ENCODE measurements at places on chromosomes 11 and 22. TPM values are rescaled to one million over a fixed set of nuclear protein-coding genes. Genes with fewer than 3 reads are reported as not detected.

The MAP6 gene
- 0.72 TPM for total RNA-seq

DNA sequence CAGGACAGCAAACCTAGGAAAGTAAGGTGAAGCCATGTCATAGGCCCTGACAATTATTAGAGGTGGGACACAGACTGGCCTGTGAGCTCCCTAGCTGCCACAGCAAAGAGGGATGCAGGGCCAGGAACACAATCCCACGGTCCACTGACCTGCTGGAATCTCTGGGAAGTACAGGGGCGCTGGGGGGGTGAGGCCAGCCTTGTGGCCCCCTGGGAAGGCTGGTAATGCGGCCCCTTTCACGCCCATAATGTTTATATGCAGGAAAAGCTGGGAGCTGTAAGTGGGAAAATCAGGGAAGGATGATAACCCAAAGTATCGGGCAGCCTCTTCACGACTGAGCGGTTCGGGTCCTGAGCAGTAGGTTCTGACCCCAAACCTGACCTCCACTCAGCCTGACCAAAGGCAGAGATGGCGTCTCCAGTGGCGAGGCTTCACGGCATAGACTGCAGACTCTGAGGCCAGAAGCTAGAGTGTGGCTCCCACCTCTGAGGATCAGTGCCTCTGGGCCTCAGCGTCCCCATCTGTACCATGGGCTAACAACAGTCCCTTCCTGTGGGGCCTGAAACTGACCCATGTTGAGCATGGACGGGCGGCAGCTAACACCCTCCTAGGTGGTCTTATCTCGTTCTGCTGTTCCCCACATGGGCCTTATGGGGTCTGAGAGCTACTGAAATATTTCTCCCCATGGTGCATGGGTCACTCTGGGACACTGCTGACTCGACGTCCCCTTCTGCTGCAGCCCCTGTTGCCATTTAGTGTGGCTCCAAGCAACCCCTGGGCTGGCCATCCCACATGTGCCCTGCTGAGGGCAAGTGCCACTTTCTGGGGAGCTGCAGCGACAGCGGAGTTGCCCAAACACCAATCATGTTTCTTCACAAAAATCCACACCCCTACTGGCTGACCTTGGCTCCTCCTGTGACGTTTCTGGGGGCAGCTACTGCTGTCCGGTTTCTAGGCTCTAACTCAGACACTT lies 101.8 kb downstream of the PHF21B start:
- DNase-seq = peak; percentile 53

- peak; percentile 31 for DNase-seq
These were observed 5.3 kb downstream of the ABCG4 start for GRCh38 chr11:119154178-119154577.

The TIGD3 gene
- not detected for total RNA-seq

DNA sequence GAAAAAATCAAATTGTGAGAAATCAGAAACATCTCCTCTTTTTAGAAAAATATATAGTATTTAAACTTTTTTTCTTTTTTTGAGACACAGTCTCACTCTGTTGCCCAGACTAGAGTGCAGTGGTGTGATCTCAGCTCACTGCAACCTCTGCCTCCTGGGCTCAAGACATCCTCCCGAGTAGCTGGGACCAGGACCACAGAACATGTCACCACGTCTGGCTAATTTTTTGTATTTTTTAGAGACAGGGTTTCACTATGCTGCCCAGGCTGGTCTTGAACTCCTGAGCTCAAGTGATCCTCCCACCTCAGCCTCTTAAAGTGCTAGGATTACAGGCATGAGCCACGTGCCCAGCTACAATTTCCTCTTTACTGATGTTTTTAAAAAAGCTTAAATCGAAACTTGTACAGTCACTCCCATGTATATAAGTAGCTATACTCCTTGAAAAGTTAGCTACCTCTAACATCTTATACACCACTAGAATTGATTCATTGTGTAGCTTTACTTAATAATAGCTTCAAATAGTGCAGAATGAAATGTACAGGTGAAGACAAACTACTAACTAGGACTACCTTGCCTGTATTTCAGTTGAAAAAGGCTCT lies 10.3 kb downstream of the EIF4G2 start:
- DNase-seq = no peak

DNA sequence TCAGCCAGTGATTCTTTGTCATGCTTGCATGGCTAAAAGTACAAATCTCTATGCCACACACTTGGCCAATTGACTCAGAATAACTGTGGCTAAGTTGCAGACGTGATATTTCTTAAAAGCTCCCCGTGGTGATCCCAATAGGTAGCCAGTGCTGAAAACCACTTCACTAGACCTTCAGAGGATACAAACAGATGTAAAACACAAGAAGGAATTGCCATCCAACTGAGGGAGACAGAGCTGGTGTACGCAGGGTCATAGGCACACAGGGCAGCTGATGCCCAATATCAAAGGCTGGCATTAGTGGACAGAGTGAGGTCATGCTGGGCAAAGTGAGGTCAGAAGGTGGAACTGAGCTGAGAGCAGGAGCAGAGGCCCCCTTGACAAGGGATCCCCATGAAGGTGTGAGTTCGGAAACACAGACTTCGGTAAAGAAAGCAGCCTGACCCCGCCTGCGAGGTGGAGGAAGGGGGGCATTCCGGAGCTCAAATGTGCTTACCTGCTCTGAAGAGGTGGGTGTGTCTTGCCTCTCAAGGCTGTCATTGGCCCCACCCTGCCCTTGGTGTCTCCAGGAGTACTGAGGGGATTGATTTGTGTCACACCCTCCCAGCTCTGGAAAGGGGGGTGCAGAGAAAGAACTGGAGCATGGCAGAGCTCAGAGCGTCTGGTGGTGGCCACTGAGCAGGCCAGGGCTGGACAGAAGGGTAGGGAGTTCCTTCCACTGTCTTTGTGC lies 344.9 kb upstream of the B3GAT1 start:
- peak; percentile 65 for DNase-seq

- no peak for DNase-seq
These were observed 17.4 kb downstream of the PLXNB2 start for GRCh38 chr22:50289942-50290630.

GRCh38 chr11:114149689-114150407 lies 90.3 kb downstream of the ZBTB16 start:
- no peak for DNase-seq

The GSTT2B gene
- total RNA-seq = 13.8 TPM

GRCh38 chr11:119860561-119861094 lies 131.6 kb upstream of the NECTIN1 start:
- no peak for DNase-seq

- no peak for DNase-seq
These were observed 11.4 kb upstream of the VSTM5 start for GRCh38 chr11:93861808-93862207.

DNA sequence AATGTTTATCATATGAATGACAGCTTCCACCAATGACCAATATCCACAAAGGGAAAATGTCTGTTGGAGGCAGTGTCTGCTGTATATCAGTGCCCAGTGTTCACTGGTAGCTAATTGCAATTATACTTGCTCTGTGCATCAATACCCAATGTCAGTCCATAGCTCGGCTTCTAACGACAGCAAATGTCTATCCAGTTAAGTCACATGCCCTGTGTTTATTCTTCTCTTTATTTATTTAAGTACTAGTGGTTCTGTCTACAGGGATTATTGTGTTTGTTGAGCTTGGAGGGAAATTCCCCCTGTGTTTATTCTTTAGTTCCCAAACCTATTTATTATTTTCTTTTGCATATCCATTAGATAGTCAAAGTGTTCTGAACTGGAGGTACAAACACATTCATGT lies 18.6 kb downstream of the TSKU start:
- peak; percentile 78 for DNase-seq

- DNase-seq = peak; percentile 65
These were observed 40.5 kb downstream of the LRRC32 start for GRCh38 chr11:76629853-76630599.

DNA sequence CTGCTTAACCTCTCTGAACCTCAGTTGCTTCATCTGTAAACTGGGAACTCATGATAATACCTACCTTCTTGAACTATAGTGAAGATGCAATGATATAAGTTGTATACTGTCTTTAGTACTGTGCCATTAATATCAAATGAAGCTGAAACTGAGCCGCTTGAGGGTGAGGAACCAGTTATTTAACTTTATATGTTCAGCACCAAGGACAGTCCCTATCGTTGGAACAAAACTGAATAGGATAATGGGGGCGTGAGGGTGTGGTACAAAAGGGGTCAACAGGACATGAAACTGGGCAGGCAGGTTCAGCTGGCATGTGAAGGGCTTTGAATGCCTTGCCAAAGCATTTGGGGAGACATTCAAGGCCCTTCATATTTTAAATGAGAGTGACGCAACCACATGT lies 112.6 kb downstream of the C11orf91 start:
- DNase-seq = no peak

The UBQLNL gene
- total RNA-seq = 0.29 TPM

DNA sequence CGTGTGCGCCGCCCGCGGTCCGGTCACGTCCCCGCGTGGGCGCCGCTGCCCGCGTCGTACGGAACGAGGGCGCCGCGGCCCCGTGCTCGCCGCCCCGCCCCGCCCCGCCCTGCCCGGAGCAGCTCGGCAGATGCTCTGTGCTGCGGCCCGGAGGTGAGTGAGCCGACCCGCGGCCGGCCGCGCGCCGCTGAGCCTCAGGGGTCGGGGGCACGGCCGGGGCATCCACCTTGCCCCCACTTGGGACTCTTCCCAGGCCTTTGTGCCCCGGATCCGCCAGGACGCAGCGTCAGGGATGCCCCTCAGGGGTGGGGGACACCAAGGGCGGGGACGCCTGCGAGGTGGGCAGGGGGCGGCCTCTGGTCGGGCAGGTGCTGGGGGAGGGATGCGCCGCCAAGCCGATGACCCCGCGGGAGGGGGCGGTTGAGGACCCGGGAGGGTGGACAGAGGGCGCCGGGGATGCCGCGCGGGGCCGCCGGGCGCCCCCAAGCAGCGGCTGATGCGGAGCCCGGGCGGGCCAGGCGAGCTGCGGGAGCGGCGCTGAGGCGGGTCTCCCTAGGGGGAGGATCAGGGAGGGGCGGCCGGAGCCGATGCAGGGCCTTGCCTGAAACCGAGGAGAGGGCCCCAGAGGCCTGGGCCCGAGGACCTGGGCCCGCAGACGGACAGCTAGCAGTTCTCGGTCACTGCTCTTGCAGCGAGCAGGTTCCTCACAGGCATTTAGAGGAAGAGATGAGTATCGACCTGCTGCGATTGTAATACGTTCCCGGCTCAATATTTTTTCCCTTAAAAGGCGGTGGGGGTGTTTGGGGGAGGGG lies at the start of gene GNAZ:
Gene GNAZ, plus strand, starts transcription at position 102 of the 812 bp plus-strand sequence. CDS start 25,177 bp downstream, outside the sequence.
- DNase-seq = peak; percentile 87

GRCh38 chr11:27820249-27820648 lies 120.0 kb upstream of the BDNF start:
- no peak for DNase-seq

The KRTAP5-10 gene
- total RNA-seq = 0.36 TPM

GRCh38 chr22:35430897-35431322 lies 31.0 kb downstream of the MCM5 start:
- peak; percentile 99 for DNase-seq

- no peak for DNase-seq
These were observed 58.3 kb upstream of the EMID1 start for GRCh38 chr22:29147331-29147899.

DNA sequence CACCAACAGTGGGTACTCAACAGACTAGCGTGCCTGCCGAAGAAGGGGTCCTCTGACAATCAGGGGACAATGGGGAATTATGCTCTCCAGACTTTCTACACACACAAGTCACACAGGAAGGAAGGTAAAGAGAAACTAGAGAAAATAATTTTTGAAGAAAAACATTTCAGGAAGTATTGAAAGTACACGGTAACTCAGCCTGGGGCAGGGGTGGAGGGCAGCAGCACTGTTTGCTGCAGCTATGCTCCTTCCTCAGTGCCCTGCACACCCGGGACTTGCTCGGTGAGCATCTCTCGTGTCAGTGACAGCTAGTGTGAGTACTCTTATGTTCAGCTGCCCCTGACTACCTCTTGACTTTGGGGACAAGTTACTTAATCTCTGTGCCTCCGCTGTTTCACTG lies 18.0 kb upstream of the APOA1 start:
- no peak for DNase-seq

The PRR33 gene
- not detected for total RNA-seq
